NCI-H82 (cell line): ENCODE measurements at places on chromosomes 2 and 18.

- no peak for DNase-seq
Measured at GRCh38 chr18:79068341-79068936, 755 bp upstream of the ATP9B start.

- DNase-seq: no peak
Measured at GRCh38 chr2:29495068-29495467, 379.9 kb downstream of the CLIP4 start.

- no peak for DNase-seq
Measured at GRCh38 chr2:151638990-151639389, 95.3 kb downstream of the NEB start.

- DNase-seq: no peak
Measured at GRCh38 chr2:28378679-28379584, 13.7 kb upstream of the FOSL2 start.

DNA sequence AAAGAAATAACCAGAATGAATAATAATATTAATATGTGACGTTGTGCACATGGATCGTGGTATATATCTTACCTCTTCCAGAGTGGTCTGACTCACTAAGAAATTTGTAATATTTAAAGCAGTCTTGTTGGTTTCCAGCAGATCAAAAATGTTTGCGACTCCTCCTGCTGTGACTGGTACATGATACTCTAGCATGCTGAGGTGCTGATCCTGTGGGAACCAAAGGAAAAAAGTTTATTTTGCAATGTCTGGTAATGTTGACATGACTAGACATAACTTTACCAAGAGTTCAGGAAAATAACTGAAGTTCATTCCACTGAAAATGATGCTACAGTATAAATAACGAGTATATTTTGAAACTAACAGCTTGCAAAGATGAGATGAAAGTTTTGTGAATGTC, 124.5 kb upstream of the BARD1 start:
- no peak for DNase-seq

- no peak for DNase-seq
Measured at GRCh38 chr2:181972431-181973170, 13.1 kb upstream of the PPP1R1C start.

DNA sequence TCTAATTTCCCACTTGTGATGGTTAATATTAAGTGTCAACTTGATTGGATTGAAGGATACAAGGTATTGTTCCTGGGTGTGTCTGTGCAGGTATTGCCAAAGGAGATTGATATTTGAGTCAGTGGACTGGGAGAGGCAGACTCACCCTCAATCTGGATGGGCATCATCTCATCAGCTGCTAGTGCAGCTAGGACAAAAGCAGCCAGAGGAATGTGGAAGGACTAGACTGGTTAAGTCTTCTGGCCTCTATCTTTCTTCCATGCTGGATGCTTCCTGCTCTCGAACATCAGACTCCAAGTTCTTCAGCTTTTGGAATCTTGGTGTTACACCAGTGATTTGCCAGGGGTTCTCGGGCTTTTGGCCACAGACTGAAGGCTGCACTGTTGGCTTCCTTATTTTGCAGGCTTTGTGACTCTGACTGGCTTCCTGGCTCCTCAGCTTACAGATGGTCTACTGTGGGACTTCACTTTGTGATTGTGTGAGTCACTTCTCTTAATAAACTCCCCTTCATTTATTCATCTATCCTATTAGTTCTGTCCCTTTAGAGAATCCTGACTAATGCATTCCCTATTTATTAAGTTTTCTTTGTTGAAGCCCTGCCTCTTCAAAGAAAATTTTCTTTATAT, 1087.5 kb upstream of the NXPH2 start:
- DNase-seq: no peak

- DNase-seq: peak; percentile 1
Measured at GRCh38 chr18:39966275-39966674, 1988.8 kb upstream of the PIK3C3 start.

DNA sequence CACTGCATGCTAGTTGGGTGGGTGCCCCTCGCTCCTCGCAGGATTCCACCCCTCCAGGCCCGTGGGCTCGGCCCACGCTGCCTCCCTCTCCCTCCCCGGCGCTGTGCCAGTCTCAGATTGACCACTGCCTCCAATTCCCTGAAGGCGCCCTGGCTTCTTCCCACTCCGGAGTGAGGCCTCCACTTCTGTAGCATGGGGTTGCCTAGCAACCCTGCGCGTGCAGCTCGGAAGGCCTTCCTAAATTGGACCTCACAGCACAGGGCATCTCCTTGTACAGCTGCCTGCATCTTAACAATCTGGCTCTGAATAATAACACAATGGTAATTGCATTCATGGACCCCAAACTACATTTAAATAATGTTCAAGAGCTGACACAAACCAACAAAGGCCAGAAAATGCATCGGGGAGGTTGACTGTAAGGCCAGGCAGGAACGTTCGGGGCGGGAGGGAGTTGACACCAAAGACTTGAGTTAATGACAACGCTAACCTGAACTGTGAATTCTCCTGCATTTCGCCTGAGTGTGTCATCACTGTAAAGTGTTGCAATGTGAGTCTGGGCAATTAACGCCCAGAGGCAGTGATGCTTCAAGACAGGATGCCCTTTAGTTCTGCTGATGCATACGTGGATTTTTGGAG, 222.9 kb downstream of the ZBTB7C start:
- peak; percentile 11 for DNase-seq

DNA sequence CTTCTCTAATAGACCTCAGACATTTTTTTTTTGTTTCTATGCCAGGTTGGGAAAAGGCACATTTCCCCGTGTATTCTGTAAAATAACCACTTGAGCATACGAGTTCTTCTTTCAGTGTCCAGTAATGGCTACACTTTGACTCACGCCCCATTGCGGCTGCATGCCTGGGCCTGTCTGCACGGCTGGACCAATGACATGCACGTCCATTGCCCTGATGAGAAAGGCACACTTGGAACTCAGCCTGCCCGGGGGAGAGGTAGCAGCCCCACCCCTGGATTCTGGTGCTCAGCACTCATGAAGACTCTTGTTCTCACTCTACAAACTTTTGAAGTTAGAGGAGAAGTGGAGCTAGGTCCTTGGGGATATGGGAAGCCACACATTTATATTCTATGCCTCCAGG, 5.8 kb downstream of the PCARE start:
- no peak for DNase-seq

DNA sequence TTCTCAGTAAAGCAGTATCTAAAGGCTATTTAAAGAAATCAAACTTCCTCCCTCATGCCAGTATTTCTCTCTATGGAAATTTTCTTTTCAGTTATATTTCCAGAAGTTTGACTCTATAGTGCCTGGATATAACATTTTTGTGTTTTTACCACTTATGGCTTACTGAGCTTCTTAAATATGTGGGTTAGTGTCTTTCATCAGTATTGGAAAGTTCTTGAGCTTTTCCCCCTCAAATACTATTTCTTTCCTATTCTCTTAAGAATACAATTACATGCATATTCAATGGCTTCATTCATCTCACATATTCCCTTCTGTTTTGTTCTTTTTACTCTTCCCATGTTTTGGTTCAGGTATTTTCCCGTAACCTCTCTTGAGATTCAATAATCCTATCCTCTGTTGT, 432.0 kb downstream of the SETBP1 start:
- no peak for DNase-seq

GRCh38 chr2:101597347-101597944, 100.1 kb upstream of the MAP4K4 start:
- DNase-seq: no peak

DNA sequence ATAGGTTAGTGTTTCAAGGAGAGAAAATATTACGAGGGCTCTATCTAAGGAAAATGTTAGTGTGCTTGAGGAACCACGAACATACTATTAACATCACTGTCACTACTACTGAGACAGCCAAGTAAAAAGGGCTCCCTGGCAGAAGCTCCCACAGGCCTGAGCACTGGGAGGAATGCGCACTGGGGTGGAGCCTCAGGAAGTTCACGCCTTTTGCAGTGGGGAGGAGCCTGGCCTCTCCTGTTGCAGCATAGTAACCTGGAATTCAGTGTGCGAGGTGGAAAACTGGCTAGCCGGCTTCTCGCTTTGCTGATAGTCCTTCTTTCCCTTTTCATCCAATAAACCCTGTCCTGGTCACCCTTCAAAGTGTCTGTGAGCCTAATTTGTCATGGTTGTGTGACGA, 250.3 kb downstream of the ERBB4 start:
- no peak for DNase-seq

- no peak for DNase-seq
Measured at GRCh38 chr2:1848599-1848995, 104.3 kb upstream of the PXDN start.

DNA sequence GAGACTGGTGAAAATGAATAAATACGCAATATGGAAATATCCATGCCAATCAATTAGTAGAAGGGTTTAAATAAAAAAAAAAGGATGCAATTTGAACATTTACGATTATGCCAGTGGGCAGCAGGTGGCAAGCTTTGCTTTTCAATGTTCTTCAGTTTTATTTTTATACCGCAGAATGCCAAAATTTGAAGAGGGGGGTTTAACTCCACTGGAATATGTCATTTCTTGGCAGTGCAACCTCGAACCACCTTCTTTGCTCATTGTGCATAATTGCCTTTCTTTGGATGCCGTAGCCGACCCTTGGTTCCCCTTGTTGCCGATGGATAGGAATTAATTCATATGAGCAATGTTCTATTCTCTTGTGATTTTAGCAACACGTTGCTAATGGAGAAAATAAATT, 88.0 kb downstream of the LTBP1 start:
- no peak for DNase-seq

GRCh38 chr18:44792456-44793061, 111.9 kb downstream of the SETBP1 start:
- DNase-seq: no peak

GRCh38 chr2:121172456-121172855, 112.5 kb downstream of the TFCP2L1 start:
- no peak for DNase-seq

- peak; percentile 96 for DNase-seq
Measured at GRCh38 chr2:227324995-227325838, at the start of gene MFF. Gene MFF, plus strand, starts transcription at chr2:227325251. Its CDS starts 5,415 bp downstream, at chr2:227330666.
